HS-27A (cell line): ENCODE measurements at places on chromosomes 12 and 14.
A peak's percentile ranks its signal among the peaks of the same experiment; 100 is the strongest.

DNA sequence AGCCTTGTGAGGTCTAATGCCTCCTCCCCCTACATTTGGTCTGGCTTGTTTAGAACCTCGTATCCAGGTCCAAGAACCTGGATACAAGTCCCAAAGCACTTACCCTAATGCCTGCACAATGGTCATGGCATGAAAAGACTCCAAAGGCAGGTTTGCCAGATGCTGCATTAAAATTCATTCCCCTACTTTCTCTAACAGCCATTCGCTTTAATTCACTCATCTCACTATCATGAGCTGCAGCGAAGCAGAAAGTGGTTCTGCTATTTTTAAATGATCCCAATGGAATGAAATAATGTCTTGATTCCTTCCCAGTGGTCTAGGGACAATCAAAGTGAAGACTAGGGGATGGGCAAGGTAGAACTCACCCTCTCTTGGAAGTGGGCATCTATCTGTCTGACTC, 72.5 kb upstream of the MAX start:
- no peak for DNase-seq

- no peak for DNase-seq
Observed at GRCh38 chr12:131085125-131085815, 131.6 kb downstream of the ADGRD1 start.

- no peak for DNase-seq
Observed at GRCh38 chr12:75308279-75308678, 21.8 kb downstream of the CAPS2 start.

- DNase-seq, result no peak
Observed at GRCh38 chr12:65106948-65107347, 14.2 kb downstream of the WIF1 start.

GRCh38 chr12:101045486-101046464, 164.3 kb downstream of the SLC5A8 start:
- DNase-seq, result no peak

- DNase-seq, result no peak
Observed at GRCh38 chr12:15918066-15918465, 6.9 kb downstream of the DERA start.

- DNase-seq, result no peak
Observed at GRCh38 chr12:107229827-107230226, 136.5 kb upstream of the CRY1 start.

DNA sequence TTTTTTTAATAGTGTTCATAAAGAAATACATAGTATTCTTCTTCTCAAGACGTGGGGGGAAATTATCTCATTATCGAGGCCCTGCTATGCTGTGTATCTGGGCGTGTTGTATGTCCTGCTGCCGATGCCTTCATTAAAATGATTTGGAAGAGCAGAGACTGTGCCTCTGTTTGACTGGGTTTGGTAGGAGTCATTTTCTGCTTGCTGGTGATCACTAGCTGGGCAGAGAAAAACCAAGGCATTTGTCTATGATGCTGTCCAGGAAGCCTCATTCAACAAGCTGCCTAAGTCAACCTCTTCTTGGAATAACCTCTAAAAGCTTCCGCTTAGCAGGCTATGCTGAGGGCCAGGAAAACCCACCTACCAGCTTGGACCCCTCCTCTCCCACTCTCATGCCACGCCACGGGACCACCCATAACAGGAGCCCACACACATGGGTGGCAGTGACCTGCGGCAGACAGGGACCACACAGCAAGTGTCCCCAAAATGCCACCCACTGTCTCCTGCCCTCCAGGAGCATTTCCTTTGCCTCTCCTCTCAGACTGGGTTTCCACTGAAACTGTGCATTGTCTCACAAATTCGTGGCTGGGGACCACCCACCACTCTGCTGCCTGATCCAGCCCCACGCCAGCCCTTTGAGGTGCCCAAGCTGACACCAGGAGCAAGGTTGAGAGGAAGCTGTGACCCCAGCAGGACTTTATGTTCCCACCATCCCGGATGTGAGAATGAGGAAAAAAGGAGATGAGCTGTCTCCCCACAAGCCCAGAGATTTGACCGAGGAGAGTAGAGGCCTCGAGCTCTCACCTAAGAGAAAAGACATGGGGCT, 36.8 kb downstream of the DAD1 start:
- no peak for DNase-seq

- DNase-seq, result no peak
Observed at GRCh38 chr14:23228812-23229211, 8.9 kb upstream of the RNF212B start.

GRCh38 chr14:23248601-23249000, 10.9 kb downstream of the RNF212B start:
- DNase-seq, result no peak

GRCh38 chr12:3273409-3273853, 196.3 kb downstream of the TSPAN9 start:
- peak; percentile 99 for DNase-seq

DNA sequence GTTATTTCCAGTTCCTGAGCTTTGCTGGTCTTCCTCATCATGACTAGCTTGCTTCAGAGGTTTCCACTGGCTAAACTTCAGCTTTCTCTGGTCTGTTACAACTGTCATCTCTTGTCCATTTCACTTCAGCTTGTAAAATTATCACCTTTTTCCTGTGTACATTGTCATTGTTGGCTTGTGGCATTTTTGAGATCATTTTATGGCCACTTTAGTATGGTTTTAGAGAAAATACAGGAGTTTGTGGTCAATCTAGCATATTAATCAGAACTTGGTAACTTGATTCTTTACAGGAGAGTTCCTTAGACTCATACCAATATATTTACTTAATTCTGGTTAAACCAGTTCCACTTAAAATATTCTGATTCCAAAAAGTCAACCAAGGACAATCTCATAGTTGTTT, 235.9 kb upstream of the KITLG start:
- DNase-seq, result no peak

- no peak for DNase-seq
Observed at GRCh38 chr14:87745507-87746118, 247.4 kb downstream of the GALC start.

- DNase-seq, result no peak
Observed at GRCh38 chr14:93132472-93133065, 16.8 kb upstream of the ITPK1 start.

DNA sequence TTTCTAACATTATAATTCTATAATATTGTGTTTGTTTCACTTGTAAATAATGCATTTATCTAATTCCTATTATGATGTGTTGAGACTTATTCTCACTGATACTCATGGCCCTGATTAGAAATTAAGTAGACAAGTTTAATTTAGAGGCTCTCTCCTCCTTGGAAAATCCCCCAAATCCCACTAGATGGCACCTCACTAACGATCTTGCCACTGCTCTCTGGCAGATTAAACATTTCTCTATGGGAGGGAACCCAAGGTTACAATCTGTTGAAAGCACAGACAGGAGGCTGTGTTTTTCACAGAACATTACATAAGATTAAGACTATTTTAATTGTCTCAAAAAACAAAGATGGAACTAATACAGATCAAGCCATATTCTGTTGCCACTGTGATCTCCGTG, 318.7 kb downstream of the LRFN5 start:
- no peak for DNase-seq

GRCh38 chr14:104138098-104138717, at the start of gene KIF26A:
Gene KIF26A, plus strand, starts transcription at chr14:104138587. Its CDS starts 136 bp downstream, at chr14:104138723.
- no peak for DNase-seq

- DNase-seq, result no peak
Observed at GRCh38 chr12:102806592-102806991, 110.5 kb downstream of the PAH start.

GRCh38 chr14:50085570-50086320, 30.6 kb downstream of the VCPKMT start:
- peak; percentile 7 for DNase-seq

- DNase-seq, result no peak
Observed at GRCh38 chr14:49209416-49209815, 376.8 kb downstream of the RPS29 start.

DNA sequence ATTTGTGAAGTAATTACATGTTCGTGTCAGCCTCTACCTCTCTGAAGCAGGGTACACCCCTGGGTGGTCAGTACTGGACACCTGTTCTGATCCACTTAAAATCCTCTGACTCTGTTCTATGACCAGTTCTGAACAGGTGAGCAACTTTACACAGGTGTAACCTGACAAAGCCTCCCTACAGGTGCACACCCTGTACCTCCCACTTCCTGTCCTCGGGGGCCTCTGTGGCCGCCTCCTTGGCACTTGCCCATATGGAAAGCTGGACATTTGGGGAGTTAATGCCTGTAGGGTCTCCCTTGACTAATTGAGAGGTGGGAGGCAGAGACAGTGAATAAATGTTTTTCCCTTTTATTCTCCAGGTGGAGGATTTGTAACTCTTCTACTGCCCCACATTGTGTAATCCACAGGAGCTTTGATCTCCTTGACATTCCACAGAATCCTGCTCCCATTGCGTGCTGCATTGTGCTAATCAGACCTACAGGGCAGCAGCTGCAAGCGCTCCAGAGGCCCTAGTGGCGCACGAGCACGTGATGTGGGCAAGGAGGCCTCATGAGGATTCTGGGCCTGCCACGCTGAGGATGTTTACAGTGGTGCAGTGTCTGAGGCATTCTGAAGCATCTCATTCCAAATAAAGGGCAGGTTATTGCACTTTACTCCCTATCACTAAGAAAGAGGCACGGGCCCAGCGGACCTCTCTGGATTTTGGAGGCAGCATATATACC, 45.8 kb upstream of the BATF start:
- DNase-seq, result no peak

DNA sequence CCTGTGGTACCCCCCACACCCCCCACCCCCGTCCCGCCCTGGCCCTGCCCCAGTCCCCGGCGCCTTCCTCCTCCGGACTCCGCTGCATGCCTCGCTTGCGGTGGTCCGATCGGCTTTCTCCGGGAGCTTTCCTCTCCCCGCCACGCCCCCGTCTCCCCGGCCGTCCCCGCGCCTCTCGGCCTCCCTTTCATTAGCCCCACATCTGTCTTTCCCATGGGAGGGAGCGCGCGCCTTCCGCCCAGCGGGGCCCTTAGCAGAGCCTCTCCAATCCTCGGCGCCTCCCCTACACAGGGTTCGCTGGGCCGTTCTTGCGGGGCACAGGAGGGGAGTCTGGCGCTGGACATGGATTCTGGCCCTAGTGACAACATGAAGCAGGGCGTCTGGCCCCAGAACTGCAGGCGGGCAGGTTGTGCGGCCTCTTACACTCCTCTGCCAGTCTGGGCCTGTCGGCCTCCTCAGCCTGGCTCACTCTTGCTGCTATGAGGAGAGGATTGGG, 1.5 kb upstream of the EFS start:
- DNase-seq, result no peak

DNA sequence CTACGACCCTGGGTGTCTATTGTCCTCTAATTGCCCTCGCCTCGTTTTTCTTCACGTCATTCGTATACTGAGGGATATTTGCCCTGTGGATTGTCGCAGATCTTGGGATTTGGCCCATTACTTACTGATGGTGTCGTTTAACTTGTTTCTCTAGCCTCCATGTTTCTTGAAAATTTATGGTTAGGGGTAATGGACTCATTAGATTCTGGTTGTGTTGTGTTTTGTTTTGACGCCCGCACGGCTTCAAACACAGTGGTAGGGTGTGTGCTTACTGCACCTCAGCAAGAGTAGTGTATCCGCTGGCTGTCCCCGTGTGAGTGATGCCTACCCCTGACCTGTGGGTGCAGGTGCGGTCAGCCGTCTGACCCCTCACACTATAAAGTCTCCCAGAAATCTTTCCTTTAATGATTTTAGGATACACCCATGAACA, 874 bp upstream of the RNU6-8 start:
- no peak for DNase-seq

GRCh38 chr12:122998316-122998715, 17.8 kb downstream of the ARL6IP4 start:
- no peak for DNase-seq

DNA sequence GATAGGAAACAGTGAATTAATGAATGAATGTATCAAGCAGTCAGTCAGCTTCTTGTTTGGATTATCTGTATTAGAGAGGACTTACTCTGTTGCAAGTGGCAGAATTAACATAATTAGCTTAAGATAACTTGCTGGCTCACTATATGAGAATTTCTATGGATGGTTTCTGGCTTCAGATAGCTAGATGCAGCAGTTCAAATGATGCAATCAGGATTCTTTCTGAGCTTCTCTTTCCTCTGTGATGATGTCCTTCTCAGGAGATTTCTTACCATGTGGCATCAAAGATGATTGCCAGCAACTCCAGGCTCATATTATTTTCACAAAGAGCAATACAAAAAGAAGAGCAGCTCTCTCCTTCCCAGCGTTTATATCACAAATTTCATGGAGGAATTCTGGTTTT, 30.7 kb downstream of the FRMD6 start:
- DNase-seq, result no peak

DNA sequence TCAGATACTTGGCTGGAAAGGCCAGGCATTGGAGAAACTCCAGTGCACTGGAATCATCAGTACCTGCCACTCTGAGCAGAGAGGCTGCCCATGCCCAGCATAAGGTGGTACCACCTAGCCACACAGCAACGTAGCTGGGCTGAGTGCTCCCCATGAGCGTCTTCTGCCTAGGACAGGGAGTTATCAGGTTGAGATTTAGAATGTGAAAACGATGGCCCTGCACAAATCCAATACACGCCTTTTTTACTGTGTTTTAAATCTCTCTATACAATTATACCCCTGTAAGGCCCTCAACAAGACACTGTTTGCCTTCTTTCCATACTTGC, 66.7 kb upstream of the PTGR2 start:
- DNase-seq, result no peak
